ENCODE measurements at places on chromosomes 4 and X. TPM values are rescaled to one million over a fixed set of nuclear protein-coding genes. Genes with fewer than 3 reads are reported as not detected.

Gene DRD5
- not detected for polyA plus RNA-seq

Gene C4orf50
- polyA plus RNA-seq = not detected

Gene RHOXF1
- not detected for polyA plus RNA-seq

Gene MAGED4B
- not detected for polyA plus RNA-seq

Gene SULT1E1
- polyA plus RNA-seq = 0.23 TPM

Gene RENBP
- 3.1 TPM for polyA plus RNA-seq

Gene GLRA2
- not detected for polyA plus RNA-seq

Gene TMEM156
- polyA plus RNA-seq = 31.9 TPM

DNA sequence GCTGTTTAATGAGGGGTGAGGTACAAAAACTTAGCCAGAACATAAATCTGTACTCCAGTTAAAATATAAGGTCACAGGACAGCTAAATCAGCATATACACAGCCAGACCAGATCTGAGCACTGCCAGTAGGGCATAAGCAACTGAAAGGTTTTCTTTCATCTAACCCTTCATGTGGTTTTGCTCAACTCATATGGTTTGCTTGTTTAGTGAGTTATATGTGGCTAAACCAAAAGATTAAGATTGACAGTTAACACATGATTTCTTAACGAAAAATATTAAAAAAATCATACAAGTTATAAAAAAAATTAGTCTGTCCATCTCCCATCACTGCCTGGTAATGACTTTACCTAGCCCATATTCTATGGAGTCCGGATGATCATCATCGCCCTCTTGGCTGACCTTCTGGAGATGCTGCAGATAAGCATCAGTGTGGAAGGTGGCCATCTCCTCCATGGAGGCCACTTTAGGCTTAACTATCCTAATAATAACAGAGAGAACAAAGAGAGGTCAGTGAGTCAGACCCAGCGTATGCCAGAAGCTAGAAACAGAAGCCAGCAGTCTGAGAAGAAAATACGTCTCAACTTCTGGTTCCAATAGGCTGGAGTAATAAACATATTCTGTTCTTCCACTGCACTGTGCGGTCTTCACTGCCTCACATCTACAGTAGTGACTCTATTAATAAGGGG is 4.1 kb downstream of the HDAC8 start:
- peaks cover 6% of the 10 kb centered on the region for H3K27me3 ChIP-seq

DNA sequence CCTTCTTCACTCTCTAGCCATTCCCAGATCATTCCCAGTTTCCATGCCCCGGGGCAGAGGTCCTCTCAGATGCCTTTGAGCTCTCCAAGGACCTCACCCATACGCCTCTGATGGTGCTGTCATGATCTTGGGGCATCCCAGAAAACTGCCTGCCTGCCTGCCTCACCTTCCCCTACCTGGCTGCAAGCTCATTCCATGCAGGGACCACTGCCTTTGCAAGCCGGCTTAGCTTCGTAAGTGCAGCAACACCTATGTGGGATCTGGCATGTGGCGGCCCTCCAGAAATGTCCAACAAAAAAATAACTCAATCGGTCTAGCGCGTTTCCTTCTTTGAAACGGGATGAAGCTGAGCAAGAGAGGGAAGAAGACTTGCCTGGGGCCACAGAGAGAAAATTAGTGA is 53.0 kb downstream of the C4orf50 start:
- H3K4me1 ChIP-seq = no peaks in the 10 kb centered on the region
- H3K4me3 ChIP-seq = no peak overlapping the region
- H3K36me3 ChIP-seq = no peaks in the 10 kb centered on the region
- H3K27ac ChIP-seq = no peak overlapping the region

GRCh38 chr4:7168106-7168505 is 24.2 kb upstream of the SORCS2 start:
- H3K36me3 ChIP-seq = no peaks in the 10 kb centered on the region
- H3K27me3 ChIP-seq = no peaks in the 10 kb centered on the region
- H3K4me1 ChIP-seq = peaks cover 27% of the 10 kb centered on the region
- peak overlapping the region; percentile 31 for H3K4me3 ChIP-seq

GRCh38 chrX:25034889-25035288 is 19.1 kb upstream of the ARX start:
- no peaks in the 10 kb centered on the region for H3K4me1 ChIP-seq
- H3K27ac ChIP-seq = no peak overlapping the region
- DNase-seq = no peak
- no peaks in the 10 kb centered on the region for H3K36me3 ChIP-seq
- peaks cover 3% of the 10 kb centered on the region for H3K27me3 ChIP-seq
- no peak overlapping the region for H3K4me3 ChIP-seq

DNA sequence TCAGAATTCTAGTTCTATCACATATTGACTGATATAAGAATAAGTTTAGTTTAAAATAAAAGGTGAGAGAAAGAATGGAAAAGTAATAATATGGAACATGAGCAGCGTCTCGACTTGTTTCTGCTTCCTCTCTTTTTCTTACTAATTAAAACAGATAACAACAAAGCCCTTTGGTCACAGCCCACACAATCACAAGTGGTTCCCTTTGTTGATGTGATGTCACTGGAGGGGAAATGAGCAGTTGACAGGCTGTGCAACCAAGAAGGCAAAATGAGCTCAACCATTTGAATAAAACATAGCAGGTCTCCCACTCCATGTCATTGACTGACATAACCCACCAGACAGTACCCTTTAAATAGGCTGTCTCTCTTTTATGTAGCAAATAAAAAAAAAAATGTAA is 342.5 kb upstream of the MAGEB2 start:
- no peak overlapping the region for H3K4me3 ChIP-seq
- no peak for DNase-seq
- H3K27ac ChIP-seq = no peak overlapping the region
- H3K36me3 ChIP-seq = no peaks in the 10 kb centered on the region
- H3K4me1 ChIP-seq = no peaks in the 10 kb centered on the region

GRCh38 chr4:30714408-30715031 is 5.6 kb upstream of the PCDH7 start:
- no peak for DNase-seq
- H3K27ac ChIP-seq = no peak overlapping the region
- H3K4me1 ChIP-seq = peaks cover 22% of the 10 kb centered on the region

DNA sequence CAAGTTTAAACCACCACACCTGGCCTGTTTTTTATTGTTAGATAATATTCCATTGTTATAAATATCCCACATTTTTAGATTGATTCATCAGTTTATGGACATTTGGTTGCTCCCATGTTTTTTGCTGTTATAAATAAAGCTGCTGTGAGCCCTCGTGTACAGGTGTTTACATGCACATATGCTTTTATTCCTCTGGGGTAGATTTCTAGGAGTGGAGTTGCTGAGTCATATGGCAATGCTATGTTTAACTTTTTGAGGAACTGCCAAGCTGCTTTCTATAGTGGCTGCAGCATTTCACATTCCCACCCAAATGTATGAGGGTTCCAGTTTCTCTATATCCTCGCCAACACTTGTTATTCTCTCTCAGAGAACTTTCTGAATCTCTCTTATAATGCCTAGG is 90.5 kb downstream of the TBL1X start:
- H3K4me3 ChIP-seq = no peak overlapping the region
- H3K36me3 ChIP-seq = no peaks in the 10 kb centered on the region
- H3K27ac ChIP-seq = no peak overlapping the region
- DNase-seq = no peak
- H3K27me3 ChIP-seq = no peaks in the 10 kb centered on the region

GRCh38 chr4:161991811-161992210 is 172.0 kb downstream of the FSTL5 start:
- DNase-seq = no peak
- H3K36me3 ChIP-seq = no peaks in the 10 kb centered on the region
- H3K4me3 ChIP-seq = no peak overlapping the region
- no peaks in the 10 kb centered on the region for H3K4me1 ChIP-seq

GRCh38 chrX:44873415-44874276 is 658 bp downstream of the KDM6A start:
- H3K27me3 ChIP-seq = peaks cover 12% of the 10 kb centered on the region
- peak overlapping the region; percentile 96 for H3K27ac ChIP-seq
- peak overlapping the region; percentile 97 for H3K4me3 ChIP-seq
- peaks cover 60% of the 10 kb centered on the region for H3K4me1 ChIP-seq
- peak; percentile 71 for DNase-seq

DNA sequence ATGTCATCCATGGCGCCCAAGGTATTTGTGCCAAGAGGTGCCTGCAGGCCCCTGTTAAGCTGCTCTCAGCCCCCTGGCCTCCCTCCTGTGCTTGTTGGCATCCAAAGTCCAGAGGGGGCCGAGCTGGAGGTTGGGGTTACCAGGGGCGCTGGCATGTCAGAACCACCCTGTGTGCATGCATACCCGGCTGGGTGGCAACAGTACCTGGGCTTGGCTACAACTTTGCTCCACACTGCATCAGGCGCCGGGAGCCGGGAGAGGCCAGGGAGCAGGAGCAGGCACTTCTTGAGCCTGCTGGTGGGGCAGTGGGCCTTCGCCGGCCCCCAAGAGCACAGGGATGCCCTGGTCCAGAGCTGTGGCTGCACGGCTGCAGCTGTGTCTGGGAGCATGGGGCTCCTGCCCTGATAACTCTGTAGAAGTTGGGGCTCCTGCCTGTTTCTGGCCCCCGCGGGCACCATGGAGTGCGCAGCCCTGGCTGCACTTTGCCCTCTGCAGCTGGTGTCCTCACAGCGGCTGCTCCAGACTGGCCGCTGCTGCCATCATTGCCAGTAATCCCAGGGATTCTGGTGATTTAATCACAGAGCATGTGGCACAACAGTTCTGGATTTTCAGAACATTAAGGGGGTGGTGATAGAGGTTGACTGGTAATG is 130.3 kb downstream of the ARHGAP10 start:
- peaks cover 17% of the 10 kb centered on the region for H3K4me1 ChIP-seq
- H3K27me3 ChIP-seq = peaks cover 1% of the 10 kb centered on the region
- no peak for DNase-seq
- H3K4me3 ChIP-seq = no peak overlapping the region
- peaks cover 12% of the 10 kb centered on the region for H3K36me3 ChIP-seq

- H3K27ac ChIP-seq = no peak overlapping the region
- H3K36me3 ChIP-seq = no peaks in the 10 kb centered on the region
- H3K27me3 ChIP-seq = peaks cover 1% of the 10 kb centered on the region
- no peak for DNase-seq
- H3K4me3 ChIP-seq = no peak overlapping the region
Measured at GRCh38 chr4:180512801-180513475, 1730.3 kb upstream of the TENM3 start.

DNA sequence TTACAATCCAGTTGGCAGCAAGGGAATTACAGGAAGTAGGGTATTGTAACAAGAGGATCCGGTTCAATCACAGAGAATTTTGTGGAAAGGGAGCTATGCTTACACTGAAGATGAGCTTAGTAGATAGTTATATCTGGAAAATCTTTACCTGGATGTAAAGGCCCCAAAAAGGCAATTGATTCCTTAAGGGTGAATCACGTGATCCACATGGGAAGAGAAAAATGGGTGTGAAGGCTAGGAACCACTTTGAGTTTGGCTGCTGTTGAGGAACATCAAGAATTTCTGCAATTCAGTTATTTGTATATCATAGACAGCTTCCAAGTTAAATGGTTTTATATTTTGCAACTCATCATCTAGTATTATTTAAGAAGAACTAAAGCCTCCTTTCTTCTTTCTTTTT is 194.0 kb upstream of the ARHGAP24 start:
- H3K27me3 ChIP-seq = no peaks in the 10 kb centered on the region
- H3K4me3 ChIP-seq = no peak overlapping the region
- no peaks in the 10 kb centered on the region for H3K36me3 ChIP-seq
- no peak for DNase-seq
- no peaks in the 10 kb centered on the region for H3K4me1 ChIP-seq
- H3K27ac ChIP-seq = no peak overlapping the region

GRCh38 chr4:186205156-186205555 is 13.8 kb downstream of the CYP4V2 start:
- H3K4me3 ChIP-seq = no peak overlapping the region
- no peaks in the 10 kb centered on the region for H3K27me3 ChIP-seq
- peaks cover 19% of the 10 kb centered on the region for H3K4me1 ChIP-seq
- H3K27ac ChIP-seq = no peak overlapping the region
- DNase-seq = no peak
- peaks cover 17% of the 10 kb centered on the region for H3K36me3 ChIP-seq

DNA sequence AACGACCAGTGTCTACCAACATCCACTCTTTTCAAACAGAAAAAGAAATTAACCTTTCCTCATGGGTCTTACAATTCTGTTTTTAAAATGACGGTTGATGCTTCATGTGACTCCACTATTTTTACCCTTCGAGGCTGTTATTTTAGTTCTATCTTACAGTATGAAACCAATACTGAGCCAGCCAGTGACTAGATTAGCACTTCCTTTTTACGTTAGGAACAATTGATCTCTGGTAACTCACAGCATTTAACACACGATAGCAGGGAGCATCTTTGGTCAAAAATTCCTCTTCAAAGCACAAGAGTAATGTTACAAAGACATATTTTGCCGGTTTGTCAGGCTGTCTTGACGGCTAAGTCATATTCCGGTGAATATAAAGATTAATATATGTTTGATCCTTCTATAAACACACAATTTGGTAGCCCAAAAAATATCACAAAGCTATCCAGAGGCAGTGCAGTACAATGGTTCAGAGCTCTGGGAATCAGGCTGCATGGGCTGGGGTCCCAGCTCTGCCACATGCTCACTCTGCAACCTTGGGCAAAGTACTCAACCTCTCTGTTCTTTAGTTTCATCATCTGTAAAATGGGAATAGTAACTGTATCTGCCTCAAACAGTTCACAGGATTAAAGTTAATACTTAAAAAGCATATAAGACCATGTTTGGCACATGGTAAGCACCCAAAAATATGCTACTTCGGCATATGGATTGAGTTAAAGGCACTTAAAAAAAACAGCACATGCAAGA is 62.9 kb upstream of the TXK start:
- H3K27ac ChIP-seq = no peak overlapping the region
- peaks cover 23% of the 10 kb centered on the region for H3K4me1 ChIP-seq
- no peaks in the 10 kb centered on the region for H3K36me3 ChIP-seq
- H3K4me3 ChIP-seq = no peak overlapping the region

- no peak overlapping the region for H3K27ac ChIP-seq
- no peak for DNase-seq
- peaks cover 26% of the 10 kb centered on the region for H3K4me1 ChIP-seq
- H3K4me3 ChIP-seq = no peak overlapping the region
Measured at GRCh38 chrX:9163214-9163709, 129.3 kb upstream of the FAM9B start.

- H3K27ac ChIP-seq = peak overlapping the region; percentile 51
- no peak overlapping the region for H3K4me3 ChIP-seq
- H3K36me3 ChIP-seq = no peaks in the 10 kb centered on the region
- DNase-seq = no peak
- no peaks in the 10 kb centered on the region for H3K4me1 ChIP-seq
Measured at GRCh38 chr4:121227341-121227792, 63.2 kb upstream of the TNIP3 start.

DNA sequence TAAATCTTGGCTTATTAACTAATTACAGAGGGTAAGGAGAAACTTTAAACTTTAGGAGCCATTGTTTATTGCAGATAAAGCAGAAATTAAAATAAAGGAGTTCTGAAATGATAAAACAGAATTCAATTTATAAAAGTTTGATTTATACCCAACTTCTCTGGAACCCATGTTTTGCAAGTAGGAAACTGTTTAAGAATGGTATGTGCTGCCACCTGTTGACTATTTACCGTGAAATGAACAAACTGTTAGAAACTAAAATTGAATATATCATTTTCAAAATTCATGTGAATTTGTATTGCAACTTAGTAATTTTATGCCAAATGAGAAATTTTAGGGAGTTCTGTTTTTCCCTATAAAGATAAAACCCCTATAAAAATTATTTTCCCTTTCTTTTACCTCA is 11.0 kb upstream of the TBC1D8B start:
- H3K27ac ChIP-seq = no peak overlapping the region
- H3K27me3 ChIP-seq = peaks cover 14% of the 10 kb centered on the region
- H3K4me1 ChIP-seq = no peaks in the 10 kb centered on the region
- H3K4me3 ChIP-seq = no peak overlapping the region

GRCh38 chr4:128039568-128039967 is 21.5 kb upstream of the LARP1B start:
- H3K27me3 ChIP-seq = no peaks in the 10 kb centered on the region
- H3K36me3 ChIP-seq = peaks cover 6% of the 10 kb centered on the region
- H3K4me1 ChIP-seq = no peaks in the 10 kb centered on the region

- H3K27ac ChIP-seq = peak overlapping the region; percentile 32
- H3K36me3 ChIP-seq = no peaks in the 10 kb centered on the region
- DNase-seq = peak; percentile 37
Measured at GRCh38 chr4:122131562-122132157, 20.5 kb upstream of the BLTP1 start.
